ENCODE measurements at places on chromosomes 1 and 21.

- peak; percentile 68 for DNase-seq
These were observed 2.5 kb upstream of the F3 start for GRCh38 chr1:94543893-94544635.

DNA sequence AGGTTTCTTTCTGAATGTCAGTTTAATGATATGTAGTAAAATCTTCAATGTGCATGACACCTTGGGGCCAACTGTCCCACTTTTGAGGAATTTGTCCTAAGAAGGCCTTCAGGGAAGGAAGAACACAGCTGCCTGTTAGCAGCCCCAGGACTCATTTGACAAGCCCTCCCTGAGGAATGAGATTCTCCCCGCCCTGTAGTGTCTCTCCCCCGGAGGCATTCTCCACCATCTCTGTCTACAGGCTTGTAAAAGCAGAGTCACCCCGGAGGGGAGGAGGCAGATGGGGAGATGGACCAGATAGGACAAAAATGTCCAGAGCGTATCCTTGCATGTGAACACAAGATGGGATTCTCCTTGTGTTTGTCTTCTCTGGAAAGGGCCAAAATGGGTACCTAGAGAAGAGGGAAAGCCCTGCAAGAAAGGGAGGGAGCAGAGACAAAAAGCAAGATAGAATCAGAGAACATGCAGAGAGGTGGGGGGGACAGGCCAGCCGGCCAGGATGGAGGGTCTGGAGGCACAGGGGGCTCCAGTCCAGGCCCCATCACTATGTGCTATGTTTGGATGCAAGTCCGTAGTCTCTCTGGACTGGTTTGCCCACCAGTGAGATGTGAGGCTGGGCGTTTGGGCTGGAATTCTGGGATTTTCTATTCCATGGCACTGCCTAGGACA is 12.0 kb upstream of the WNT3A start:
- no peak for DNase-seq

GRCh38 chr1:41874151-41874719 is 44.5 kb downstream of the HIVEP3 start:
- DNase-seq, result no peak

DNA sequence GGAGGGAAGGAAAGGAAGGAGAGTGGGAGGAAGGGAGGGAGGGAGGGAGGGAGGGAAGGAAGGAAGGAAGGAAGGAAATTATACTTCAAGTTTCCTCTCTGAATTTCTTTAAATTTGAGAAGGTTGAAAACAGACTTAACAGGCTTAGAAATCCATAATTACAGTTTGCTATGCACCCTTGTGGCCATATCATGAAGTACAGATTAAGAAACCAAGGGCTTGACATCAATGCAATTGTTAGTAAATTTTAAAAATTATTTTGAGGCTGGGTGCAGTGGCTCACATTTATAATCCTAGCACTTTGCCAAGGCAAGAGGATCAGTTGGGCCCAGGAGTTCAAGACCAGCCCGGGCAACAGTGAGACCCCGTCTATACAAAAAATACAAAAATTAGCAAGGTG is 14.4 kb downstream of the ANP32E start:
- peak; percentile 71 for DNase-seq

DNA sequence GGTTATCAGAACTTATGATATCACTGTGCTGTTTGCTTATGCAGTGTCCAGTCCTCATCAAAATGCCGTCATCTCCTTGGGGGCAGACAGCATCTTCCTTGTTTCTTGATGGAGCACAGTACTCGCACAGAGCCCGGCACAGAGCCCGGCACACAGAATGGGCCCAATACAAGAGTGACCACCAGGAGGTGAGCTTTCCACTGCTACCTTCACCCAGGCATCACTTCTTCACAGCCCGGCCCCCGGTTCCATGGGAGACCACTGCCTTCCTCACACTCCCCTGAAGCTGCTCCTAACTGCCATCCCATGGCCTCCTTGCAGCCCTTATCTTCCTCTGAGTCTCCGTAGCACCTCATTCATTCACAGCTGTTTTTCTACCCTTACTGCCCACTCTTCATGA is 94.0 kb downstream of the TNR start:
- DNase-seq, result no peak

- DNase-seq, result peak; percentile 71
These were observed 21.9 kb downstream of the RD3 start for GRCh38 chr1:211469938-211470529.

GRCh38 chr1:29500651-29501050 is 264.3 kb downstream of the PTPRU start:
- no peak for DNase-seq

GRCh38 chr1:235791532-235792060 is 75.1 kb downstream of the LYST start:
- no peak for DNase-seq

GRCh38 chr1:233606813-233607212 is 7.1 kb upstream of the KCNK1 start:
- DNase-seq, result no peak

DNA sequence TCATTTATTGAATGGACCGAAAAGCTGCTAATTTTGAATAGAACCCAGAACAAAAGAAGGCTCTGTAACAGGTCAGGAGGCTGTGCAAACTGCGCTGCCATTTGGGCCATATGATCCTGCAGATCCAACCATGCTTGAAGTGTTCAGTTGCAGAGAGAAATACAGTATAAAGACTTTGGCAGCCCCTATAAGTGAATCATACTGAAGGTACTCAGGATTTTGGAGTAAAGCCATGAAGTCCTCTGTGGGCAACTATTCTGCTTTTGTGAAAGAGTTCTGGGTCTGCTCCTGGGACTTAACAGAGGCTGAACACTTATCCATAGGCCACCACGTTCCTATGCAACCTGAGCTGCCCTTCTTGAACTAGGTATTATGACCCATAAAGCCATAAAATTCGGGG is 1613.6 kb upstream of the PRMT6 start:
- DNase-seq, result no peak

DNA sequence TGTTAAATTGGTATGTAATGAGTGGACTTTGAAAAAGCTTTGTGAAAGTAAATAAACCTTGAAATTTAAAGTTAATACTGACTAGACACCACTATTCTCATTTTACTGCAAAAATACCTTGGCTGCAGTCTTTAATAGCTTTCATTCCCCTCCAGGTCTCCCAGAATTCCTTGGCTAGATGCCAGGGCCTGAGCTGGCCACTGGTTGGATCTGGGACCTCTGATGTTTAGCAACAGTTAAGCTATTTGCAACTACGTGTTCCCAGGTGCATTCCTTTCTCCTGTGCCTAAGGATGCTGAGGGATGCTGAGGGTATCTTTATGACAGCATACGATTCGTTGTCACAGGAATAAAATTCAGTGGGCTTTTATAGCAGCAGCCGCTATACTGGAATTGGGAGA is 938.7 kb downstream of the TTLL7 start:
- DNase-seq, result peak; percentile 13

DNA sequence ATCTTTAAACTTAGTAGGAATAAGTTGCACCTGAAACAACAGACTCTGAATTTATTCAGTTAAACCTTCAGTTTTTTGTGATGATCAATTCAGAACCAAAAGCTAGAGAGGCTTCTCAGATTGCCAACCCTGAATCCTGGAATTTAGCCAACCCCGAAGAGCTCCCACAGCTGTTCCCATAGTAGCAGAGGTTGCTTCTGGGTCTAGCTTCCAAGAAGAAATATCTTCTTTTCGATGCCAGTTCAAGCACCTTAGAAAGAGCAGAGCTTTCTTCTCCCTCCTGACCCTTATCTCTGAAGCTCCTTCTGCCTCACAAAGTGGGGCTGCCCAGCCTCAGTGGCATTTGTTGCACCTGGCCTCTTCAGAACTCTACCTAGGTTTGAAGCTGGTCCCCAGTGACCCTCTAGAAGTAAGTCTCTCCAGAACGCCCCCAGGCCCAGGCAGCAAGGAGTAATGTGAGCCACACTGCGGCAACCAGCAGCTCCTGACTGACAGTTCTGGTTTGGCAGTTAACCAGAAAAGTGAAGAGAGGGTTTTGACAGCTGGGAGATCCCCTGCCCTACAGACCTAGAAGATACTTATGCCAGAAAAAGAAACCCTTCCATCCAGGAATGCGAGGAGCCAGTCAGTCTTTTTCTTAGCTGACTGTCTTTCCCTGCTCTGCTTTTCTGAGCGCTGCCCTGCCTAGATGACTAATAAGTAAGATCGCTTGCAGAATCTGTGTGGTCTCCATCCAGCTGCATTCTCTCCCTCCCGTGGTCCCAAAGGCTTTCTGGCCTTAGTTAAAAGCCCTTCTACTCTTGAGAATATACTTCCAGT is 165.9 kb downstream of the ADGRL4 start:
- DNase-seq, result peak; percentile 81

- no peak for DNase-seq
These were observed 7.2 kb downstream of the ZDHHC18 start for GRCh38 chr1:26833432-26834405.

- no peak for DNase-seq
These were observed 404.0 kb upstream of the VAMP3 start for GRCh38 chr1:7366955-7367665.

DNA sequence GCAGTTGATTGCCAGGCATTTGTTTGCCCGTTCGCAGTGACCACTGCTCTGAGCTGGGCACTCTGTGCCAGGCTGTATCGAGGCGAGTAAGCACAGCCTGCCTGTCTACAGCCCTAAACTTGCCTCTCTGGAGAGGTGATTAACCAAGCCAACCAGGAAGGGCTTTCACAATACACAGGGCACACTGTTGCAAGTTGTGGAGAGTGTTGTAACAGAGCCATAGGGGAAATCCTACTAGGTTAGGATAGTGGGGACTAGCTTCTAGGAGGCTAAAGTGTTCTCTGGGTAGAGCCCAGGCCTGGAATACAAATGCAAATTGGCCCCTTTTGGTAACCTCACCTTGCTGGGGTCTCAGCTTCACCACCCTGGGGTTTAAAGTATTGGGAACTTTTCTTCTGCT is 23.8 kb downstream of the PRDM2 start:
- DNase-seq, result peak; percentile 22

- no peak for DNase-seq
These were observed 12.2 kb upstream of the MIXL1 start for GRCh38 chr1:226211181-226211821.

DNA sequence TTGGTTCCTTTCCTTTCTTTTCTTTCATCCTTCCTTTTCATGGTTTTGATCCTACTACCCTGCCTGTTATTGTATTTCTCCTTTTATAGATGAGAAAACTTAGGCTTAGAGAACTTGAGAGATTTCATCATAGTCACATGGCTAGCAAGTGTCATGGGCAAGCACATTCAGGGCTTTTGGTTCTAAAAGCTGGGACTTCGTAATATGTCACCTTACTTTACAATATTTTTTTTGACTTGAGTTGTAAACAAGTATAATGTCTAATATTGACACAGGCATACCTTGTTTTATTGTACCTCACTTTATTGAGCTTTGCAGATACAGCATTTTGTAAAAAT is 70.7 kb downstream of the MTR start:
- DNase-seq, result no peak

GRCh38 chr1:84947536-84948410 is 49.1 kb downstream of the MCOLN2 start:
- no peak for DNase-seq

DNA sequence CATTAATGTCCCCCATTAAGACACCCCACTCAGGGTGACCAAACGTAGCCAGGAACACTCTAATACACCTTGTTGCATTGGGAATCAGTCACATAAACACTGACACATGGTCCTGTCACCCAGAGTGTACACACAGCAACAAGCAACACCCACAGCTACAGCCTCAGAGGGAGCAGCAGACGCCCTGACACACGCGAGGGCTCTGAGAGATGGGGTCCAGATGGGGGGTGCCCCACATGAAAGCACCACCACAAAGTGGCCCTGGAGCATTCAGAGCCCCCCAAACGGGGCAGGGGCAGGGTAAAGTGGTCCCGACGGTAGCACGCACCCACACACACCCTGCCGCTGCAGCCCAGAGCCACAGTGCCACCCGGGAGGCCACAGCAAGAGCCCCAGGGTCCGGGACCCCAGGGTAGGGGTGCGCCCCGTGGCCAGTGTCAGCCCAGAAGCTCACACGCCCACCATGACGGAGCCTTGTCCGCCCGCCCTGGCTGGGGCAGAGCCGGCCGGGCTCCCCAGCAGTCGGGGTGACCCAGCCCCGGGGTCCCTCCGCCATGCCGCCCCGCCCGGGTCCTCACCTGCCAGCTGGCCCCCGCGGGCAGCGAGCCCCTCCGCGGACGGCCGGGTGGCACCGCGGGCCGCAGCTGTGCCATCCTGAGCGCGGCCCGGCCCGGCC is 47.3 kb downstream of the RAP1GAP start:
- DNase-seq, result no peak

DNA sequence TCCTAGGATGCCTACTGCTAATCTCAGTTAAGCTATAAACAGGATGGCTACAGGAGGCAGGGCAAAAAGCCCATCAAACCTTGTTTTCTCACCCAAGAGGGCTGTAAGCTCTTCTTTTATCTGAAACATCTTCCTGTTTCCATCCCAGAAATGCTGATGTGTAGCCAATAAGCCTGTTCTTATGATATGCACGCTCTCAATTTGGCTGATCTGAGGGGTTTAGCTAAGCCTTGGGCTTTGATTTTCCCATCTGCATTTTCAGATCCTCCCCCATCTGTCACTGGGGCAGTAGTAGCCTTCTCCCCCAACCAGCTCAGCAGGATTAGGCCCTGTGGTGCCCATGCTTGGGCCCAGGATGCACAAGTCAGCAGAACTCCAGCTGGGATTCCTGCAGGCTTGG is 105.0 kb downstream of the BRINP2 start:
- DNase-seq, result no peak

- no peak for DNase-seq
These were observed 11.8 kb downstream of the BATF3 start for GRCh38 chr1:212687811-212688210.

GRCh38 chr1:112251766-112252506 is 144.1 kb upstream of the CTTNBP2NL start:
- peak; percentile 71 for DNase-seq

DNA sequence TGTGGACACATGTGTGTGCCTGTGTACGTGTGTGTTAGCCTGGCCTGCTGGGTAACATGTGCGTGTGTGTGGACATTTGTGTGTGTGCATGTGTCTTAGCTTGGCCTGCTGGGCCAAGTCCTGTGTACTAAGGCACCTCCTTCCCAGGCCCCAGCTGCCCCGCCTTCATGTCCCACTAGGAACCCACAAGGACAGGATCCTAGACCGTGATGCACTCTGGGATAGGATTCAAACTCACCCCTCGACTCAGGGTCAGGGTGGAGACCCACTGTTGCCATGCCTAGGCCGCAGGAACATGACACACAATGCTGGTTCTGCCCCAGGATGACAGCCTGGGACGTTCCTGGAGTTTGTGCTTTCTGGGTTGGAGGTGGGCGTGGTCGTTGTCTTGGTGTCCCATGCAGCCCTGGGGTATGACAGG is 89.9 kb upstream of the TMPRSS2 start:
- no peak for DNase-seq

- no peak for DNase-seq
These were observed 1.4 kb downstream of the DVL1 start for GRCh38 chr1:1347663-1348419.

DNA sequence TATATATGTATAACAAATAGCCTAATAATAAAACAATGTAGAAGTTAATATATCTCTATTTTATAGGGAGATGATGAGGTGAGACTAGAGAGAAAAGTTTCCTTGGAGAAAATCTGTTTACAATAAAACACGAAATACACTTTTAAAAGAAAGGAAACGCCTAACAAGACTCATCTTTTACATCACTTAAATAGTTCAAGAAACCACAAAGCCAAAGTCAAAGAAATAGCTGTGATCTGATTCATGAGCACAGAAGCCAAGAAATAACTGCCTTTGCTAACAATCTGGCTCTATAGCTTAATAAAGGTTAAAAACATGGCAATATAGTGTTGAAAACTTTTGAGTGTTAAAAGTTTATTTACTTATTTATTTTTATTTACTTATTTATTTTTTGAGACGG is 61.5 kb downstream of the TOR3A start:
- DNase-seq, result peak; percentile 97

- no peak for DNase-seq
These were observed 227.9 kb downstream of the RERE start for GRCh38 chr1:8589571-8589970.

GRCh38 chr1:213586587-213586972 is 401.2 kb upstream of the PROX1 start:
- no peak for DNase-seq
